ENCODE measurements at places on chromosomes 7 and 10.

DNA sequence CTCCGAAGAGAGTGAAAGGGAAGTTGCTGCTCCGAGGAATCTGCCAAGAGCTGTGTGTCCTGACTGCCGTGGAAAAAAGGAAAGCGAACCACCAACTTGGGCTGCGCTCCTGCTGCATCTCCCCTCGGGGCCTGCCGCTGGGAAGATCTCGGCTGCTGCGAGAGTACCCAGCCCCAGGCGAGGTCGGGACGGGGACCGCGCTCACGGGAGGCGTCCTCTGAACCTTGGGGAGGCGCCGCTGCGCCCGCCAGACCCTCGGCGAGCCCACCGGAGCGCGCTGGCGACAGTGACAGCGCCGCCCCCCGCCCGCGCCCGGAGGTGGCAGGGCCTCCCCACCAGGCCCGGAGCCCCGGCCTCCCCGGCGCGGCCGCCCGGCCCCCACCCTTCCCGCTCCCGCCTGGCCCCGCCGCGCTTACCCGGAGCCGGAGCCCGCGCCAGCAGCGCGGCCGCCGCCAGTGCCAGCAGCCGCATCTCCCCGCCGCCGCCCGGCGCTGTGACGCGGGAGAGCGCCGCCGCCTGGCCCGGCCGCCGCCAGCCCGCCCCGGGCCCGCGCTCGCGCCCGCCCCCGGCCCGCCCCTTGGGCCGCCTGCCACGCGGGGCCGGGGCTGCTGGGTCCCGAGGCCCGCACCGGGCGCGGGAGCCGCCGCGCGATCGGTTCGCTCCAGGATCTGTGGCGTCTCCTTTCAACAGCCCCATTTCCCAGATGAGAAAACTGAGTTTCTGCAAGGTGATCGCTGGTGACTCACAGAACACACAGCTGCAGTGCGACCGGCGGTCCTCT is at the start of gene VSTM4:
TSS of gene VSTM4 (minus strand) at position 508 of the 781 bp plus-strand sequence. CDS start at position 471, 37 bp downstream.
- DNase-seq = no peak

DNA sequence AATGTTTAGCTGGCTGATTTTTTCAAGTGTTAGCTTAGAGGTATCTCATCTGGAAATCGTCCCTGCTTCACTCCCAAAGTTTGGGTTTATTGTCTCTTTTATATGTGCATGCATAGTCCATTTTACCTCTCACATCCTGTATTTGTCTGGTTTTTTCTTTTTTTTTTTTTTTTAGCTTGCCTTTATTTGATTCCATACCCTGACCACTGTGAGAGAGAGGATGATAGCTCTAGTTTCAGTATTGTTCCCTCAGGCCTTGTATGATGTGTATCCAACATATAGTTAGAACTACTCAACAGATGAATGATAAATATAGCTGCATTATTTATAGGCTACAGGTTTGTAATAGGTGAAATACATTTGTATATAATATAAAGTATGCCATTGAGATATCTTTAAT is 29.9 kb downstream of the PCGF5 start:
- DNase-seq = no peak

DNA sequence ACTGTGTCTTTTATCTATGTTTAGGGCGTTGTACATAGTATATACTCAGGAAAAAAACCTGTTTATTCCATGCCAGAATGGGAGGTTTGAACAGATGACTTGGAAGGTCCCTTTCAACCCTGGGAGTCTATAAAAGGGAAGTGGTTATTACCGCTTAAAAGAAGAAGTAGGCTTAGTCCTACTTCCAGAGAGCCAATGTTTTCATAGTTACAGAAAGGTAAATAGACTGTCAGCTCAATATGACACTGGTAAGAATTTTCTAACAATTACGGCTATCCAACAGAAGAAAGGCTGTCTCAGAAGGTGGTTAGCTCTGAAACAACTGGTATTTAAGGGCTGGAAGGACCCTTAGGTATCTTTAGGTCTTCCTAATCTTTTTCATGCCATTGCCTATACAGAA is 1.1 kb upstream of the TFAM start:
- peak; percentile 32 for DNase-seq

DNA sequence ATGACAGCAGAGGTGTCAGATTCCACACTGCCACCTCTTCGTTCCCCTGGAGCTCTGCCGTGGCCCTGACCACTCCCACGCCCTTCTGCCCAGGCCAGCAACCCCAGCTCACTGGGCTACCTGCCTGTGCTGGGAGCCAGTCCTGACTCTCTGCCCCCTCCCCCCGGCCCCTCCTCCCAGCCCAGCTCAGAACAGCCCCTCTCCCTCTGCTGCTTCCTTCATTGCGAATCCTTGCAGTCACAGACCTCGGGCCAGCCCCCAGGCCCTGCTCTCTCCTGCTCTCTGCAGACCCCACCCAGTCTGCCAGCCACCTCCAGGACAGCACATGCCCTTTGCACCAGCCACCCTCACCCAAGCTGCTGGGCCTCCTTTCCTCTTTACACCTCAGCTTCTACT is 60.4 kb downstream of the TCERG1L start:
- no peak for DNase-seq

GRCh38 chr7:128422842-128423241 is 13.1 kb upstream of the IMPDH1 start:
- DNase-seq = no peak

DNA sequence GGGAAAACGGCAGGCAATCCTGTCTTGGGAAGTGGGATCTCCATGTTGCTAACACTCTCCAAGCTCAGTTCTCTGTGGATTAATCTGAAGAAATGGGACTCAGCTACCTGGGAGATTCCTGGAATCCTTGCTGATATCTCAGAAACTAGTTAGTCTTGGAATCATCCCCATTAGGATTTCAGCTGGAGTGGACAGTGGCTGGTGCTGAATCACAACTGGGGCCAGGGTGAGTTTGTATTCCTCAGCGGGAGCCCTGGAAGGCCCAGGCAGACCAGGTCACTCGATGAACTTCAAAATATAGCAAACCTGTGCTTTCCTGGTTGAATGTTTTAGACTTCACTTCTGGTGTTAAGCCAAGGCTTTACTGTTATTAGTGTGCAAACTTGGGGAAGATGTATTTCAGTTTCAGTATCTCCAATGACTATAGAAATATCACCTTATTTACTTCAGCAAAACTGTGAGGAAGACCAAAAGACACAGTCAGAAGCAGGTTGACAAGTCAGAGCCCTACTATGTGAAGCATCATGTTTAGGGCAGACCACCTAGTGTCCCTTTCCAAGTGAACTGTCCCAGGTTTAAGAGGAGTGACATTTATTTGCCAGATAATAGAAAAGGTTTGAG is 126.1 kb downstream of the AOAH start:
- DNase-seq = no peak

GRCh38 chr10:8534096-8534495 is 479.6 kb downstream of the GATA3 start:
- DNase-seq = no peak

Measured in GM06990 (cell line).